HFFc6 (cell line): ENCODE measurements at places on chromosomes 3 and 15. TPM values are rescaled to one million over a fixed set of nuclear protein-coding genes. Genes with fewer than 3 reads are reported as not detected.

GRCh38 chr3:4401441-4401840 lies 65.6 kb downstream of the SUMF1 start:
- DNase-seq: no peak

Gene GPR62
- not detected in 3 replicates for total RNA-seq

GRCh38 chr3:134034005-134034785 lies 4.5 kb upstream of the SLCO2A1 start:
- peak; percentile 47 for DNase-seq

DNA sequence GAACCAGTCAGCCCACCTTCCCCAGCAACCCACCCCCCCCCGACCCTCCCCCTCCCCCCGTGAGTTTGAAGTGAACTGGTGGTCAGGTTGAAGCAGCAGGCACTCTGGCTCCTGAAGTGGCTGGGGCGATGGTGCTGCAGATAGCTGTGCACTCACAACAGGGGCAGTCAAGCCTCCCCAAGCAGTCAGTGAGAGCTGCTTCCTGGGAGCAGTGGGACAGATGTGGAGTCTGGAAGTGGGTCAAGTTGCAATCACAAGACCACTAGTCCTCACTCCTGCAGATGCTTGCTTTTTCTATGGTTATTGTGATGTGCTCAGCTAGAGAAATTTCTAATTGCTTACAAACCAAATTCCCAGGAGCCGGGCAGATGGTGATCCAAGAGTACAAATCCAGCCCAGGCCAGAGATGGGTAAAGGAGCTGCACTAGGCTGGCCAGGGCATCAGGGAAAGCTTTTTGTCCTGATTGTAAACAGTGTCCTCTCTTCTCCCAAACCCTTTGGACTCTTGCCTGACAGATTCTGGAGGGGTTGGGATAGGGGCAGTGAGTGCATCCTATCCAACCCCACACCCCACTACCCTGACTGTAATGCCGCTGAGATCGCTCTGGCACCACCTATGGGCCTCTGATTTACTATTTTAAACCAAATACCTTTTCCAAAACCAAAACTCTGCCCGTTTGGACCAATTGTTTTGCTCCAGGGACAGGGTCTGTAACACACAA lies 9.8 kb upstream of the CLPX start:
- DNase-seq: no peak

Gene CFAP100
- not detected in 3 replicates for total RNA-seq

DNA sequence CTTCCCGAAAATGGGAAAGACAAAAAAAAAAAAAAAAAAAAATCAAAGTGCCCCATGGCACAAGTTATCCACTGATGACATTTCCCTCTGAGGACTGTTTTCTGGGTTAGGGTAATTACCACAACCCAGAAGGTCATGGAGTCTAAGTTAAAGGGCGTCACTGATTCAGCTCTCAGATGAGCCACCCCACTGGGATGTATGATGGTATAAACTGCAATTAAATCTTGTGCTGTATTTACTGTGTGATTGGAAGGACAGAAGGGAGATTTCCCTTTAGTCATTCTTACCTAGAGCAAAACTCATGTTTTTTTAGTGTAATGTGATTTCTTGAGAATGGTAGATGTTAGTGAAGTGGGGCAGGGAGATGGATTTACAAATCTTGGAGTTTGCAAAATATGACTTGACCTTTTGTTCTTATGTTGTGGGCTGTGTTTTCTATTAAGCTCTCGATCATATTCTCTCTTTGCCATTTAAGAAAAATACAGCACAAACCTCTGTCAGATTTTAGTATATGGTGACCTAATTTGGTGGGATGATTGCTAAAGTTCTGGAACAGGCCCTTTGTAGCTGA lies 244.2 kb downstream of the PTPRG start:
- peak; percentile 6 for DNase-seq

- DNase-seq: no peak
Measured at GRCh38 chr3:147977001-147977400, 567.8 kb downstream of the ZIC1 start.

DNA sequence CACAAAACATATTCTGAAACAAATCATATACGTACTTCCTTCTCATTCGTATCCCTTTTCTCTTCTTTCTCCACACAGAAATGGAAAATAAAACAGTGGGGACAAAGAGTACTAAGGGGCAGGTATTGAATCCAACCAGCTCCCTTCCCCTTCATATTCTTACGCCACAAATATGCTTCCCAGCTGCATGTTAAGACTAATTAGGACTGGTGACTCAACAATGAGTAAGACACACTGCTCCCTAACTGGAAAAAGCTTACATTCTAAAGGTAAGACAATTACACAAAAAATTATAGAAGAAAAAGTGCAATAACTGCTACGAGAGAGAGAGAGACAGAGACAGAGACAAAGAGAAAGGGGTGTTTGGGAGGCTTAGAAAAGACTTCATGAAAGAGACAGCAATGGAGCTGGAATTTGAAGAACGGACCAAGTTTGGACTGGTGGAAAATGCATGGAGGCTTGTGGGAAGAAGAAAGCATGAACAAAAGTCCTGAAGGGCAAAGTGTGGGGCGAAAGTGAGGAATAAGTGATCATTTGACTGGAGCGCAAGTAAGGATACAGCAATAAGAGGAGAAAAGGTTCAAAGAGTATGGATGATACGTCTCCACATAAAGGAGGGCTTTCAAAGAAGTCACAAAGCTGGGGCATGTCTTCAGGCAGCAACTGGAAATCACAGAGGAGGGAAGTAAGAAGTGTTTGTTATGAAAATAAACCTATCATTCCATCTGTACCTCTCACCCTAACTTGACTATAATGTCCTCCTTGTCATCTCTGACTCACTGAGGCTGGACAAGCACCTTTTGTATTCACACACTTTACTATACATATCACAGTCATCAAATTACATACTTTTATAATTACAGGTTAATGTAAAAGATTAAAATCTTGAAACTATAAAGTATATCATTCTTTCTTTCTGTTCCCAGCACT lies 49.2 kb downstream of the RYK start:
- DNase-seq: peak; percentile 78

GRCh38 chr15:40047415-40048210 lies 8.6 kb upstream of the SRP14 start:
- peak; percentile 68 for DNase-seq

DNA sequence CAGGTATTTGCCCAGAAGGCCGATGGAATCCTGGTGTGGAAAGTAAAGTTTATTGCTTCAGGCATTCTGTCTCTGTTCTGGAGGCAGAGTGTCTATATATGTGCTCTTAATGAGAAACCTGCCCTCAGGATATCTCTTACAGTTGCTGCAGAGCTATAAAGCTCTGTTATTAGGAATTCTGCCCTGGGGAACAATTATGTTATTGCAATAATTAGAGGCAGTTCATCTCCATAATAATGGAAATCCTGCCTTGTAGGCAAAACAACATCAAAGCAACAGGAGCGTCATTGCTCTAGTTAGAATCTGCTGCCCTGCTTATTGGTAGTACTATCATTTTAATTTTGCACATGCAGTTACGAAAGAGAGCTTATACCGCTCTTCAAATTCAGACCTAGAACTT lies 175.6 kb downstream of the IL5RA start:
- no peak for DNase-seq

DNA sequence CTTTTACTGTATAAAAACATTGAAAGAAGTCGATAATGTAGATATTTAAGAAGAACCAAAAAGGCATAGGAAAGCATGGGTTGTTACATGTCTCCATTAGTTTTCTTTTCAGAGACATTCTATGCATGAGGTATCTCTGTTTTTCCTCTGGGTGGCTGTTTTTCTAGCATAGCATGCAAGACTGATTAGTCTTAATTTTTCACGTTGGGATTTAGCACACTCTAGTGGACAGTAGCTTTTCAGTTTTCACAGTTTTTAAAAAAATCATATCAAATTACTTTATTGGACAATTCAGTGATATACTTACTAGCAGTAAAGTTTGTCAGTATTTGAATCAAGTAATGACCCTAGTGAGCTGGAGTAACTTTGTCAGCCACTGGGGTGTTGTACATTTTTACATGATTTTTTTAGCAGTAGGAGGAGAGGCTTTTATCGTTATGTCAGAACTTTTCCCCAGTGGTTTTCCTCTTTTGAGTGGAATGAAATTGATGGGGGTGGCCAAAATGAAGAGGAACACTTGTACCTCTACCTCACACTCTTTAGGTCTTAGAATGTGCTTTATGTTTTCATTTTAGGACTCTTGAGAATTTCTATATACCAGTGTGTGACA lies 57.2 kb downstream of the SEC22A start:
- DNase-seq: peak; percentile 69

DNA sequence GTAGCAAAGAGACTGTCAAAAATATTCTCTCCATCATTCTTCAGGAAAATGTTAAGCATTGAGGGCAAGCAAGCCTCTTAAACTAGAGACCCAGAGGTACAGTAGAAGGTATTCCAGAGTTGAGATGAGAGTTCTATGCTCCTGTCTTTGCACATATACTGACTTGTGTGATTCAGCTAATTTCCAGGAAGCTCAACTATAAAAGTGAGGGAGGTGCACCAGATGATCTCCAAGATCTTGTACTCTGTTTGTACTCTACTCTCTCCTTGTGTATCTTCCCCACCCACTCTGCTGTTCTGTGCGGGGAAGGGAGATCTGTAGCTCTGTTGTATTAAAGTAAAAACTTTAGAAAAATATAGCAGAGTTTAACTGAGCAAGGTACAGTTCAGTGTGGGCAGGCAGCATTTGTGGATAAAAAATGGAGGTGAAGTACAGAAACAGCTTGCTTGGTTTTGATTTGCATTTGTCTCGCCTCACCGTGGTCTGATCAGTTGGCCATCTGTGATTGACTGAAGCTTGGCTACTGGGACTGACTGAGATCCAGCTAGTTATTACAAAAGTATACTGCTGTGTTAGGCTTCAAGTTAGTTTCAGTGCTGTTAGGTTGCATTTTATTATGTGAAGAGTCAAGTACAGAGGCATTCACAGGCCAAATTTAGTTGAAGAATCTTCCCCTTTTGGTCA lies 463.1 kb upstream of the GOLIM4 start:
- DNase-seq: no peak

DNA sequence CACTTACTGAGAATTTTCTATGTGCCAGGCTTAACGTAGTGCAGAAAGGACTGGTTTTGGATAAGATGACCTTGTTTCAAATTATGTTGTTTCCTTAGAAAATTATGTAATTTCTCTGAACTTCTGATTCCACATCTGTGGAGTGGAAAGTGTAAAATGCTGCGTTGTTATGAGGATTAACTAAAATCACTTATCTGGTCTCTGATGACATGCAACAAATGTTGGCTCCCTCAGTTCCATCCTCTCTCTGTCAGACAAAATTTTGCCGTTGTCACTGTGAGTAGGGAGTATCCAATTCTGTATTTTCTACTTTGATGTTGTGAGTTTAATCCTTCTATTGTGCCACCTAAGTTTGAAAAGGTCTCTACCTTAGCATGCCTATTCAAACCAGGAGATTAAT lies 175.5 kb downstream of the KCNMB2 start:
- no peak for DNase-seq

DNA sequence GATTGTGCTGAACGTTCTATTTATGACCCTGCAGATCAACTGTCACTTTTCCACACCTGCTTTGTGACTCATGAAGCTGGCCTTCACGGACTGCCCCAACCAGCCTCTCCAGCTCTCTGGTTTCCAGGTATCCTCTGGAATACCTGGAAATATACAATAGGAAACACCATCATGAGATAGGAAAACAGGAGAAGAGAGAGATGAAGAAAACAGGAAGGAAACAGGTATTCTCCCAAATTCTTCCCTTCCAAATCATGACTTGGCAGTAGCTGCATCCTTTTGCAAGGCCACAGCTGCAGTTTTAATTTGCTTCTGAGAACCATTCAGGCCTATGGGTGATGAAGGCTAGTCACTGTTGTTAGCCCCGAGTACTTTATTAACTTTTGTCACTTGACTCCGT lies 909.1 kb downstream of the EPHA3 start:
- no peak for DNase-seq

- no peak for DNase-seq
Measured at GRCh38 chr15:55112706-55113105, 84.0 kb downstream of the RSL24D1 start.
